ENCODE measurements at places on chromosomes 12 and 14.

GRCh38 chr12:95402096-95402495 is 71.9 kb upstream of the METAP2 start:
- no peak for DNase-seq

- DNase-seq, result peak; percentile 67
These were observed 18.7 kb upstream of the HDAC7 start for GRCh38 chr12:47838286-47838931.

GRCh38 chr12:91361864-91362263 is 179.2 kb upstream of the DCN start:
- DNase-seq, result peak; percentile 54

GRCh38 chr12:29783773-29784666 is at the start of gene TMTC1:
Gene TMTC1, minus strand, starts transcription at chr12:29783942. Its CDS starts 191 bp downstream, at chr12:29783751.
- DNase-seq, result no peak

- peak; percentile 96 for DNase-seq
These were observed 28.8 kb downstream of the ATXN2 start for GRCh38 chr12:111570084-111570961.

DNA sequence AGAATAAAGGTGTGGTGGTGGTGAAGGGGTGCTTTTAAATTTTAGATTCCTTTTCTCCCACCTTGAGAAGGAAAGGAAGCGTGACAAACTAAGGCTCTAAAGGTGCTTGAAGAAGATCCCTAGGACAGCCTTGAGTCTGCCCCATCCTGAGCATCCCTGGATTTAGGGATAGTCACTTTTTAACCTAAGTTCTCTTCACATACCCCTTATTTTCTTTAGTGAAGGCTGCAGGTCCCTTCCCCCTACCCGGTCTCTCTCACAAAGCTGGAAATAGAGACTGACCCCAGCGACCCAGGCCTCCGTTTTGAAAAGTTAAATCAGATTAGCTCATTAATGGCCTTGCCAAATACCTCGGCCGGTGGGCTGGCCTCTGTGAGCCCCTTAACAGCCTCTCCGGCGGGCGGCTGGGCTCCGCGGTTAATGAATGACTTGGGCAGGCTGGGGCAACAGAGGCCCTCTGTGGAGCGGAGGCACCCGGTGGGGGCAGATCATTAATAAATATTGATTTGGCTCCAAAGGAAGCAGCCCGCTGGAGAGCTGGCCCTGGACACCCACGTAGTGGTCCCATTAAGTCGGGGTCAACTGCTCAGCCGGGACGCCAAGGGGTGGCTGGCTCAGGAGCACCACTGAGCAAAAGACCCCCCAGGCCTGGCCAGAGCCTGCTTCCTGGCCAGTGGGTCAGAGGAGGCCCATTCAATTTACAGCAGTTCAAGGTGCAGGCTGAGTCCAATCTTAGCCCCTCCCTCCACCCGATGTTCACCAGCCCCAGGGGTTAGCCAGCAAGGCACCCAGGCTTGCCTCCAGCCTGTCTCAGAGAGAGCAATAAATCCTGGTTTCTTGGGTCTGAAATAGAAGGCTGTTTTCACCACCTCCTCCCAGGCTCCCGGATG is 31.8 kb downstream of the PAH start:
- DNase-seq, result no peak

- no peak for DNase-seq
These were observed 338.0 kb upstream of the FKBP4 start for GRCh38 chr12:2456813-2457186.

GRCh38 chr14:49506650-49507049 is 79.5 kb downstream of the RPS29 start:
- DNase-seq, result no peak

- peak; percentile 77 for DNase-seq
These were observed 241.0 kb upstream of the ATP2B1 start for GRCh38 chr12:89949457-89950195.

DNA sequence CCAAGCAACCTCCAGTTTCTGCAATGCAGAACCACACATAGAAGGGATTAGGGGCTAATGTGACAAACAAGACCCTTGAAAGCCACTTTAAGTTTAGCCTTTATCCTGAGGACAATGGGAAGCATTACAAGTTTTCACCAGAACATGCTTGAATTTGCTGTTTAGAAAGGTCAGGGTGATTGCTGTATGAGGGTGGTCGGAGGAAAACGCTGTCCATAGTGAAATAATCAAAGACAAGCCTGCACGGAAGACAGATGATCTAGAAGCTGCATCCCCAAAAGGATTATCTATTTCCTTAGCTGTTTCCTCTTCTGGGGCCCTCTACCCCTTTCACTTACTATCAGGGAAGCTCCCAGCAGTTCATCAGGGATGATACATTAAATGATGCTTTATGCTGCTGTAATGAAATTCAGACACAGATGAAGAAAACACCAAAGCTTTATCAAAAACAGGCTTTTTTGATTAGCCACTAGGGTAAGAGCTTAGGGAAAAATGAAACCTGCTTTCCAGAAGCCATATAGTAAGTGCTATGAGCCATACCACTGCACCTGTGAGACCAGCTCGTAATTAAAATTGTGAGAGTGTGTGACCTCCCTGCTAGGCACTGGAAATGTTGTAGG is 6.5 kb downstream of the HAL start:
- no peak for DNase-seq

DNA sequence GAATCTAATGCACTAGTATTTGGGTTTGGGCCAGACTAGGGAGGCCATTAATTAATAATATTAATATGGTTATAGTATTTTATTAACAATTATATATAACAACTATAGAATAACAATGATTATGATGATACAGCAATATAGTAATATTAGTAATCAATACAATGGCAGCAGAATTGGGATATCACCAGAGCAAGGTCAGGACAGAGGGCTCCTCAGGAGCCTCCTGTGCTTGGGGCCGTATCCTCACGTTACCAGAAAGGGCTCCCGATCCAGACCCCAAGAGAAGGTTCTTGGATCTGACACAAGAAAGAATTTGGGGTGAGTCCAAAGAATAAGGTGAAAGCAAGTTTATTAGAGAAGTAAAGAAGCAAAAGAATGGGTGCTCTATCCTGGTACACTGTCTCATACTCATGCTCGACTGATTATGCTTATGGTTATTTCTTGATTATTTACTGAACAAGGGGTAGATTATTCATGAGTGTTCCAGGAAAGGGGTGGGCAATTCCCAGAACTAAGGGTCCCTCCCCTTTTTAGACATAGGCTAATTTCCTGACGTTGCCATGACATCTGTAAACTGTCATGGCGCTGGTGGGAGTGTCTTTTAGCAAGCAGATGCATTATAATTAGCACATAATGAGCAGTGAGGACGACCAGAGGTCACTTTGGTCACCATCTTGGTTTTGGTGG is 61.6 kb downstream of the RIN3 start:
- no peak for DNase-seq

DNA sequence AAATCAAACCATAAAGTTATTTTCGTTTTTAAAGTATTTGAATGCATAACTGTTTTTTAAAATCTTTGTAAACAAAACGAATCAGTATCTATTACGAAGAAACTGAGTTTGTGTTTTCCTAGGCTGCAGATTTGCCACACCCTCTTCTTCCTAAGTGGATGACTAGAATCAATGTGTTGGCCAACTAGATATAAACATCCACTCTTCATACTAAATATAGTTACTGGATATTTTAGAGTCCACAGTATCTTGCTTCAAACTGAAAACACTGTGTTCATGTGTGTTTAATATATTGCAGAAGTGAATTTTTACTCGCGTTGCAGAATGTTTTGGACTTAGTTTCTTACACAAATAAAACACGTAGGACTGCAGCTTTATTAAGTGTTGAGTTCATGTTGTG is 63.2 kb downstream of the KLHL28 start:
- peak; percentile 47 for DNase-seq
